Vagina (tissue), 2 donors: ENCODE measurements at places on chromosomes 1 and 21.

DNA sequence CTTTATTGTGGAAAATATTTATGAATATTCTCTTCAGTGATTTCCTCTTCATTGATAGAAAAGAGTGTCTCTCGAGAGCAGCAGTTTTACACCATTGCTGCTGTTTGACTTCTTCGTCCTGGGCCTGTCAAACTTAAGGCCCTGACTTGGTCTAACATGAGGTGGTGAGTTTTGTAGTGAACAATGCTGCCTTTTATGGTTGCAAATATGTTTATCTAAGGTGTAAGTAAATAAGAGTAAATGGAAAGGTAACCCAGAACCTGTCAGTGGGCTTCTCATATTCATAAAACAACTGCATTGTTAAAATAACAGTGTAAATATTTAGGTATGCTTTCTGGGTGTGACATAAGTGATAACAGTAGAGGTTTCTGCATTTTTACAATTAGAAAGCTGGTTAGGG is 62.8 kb upstream of the SCCPDH start:
- DNase-seq = no peak

DNA sequence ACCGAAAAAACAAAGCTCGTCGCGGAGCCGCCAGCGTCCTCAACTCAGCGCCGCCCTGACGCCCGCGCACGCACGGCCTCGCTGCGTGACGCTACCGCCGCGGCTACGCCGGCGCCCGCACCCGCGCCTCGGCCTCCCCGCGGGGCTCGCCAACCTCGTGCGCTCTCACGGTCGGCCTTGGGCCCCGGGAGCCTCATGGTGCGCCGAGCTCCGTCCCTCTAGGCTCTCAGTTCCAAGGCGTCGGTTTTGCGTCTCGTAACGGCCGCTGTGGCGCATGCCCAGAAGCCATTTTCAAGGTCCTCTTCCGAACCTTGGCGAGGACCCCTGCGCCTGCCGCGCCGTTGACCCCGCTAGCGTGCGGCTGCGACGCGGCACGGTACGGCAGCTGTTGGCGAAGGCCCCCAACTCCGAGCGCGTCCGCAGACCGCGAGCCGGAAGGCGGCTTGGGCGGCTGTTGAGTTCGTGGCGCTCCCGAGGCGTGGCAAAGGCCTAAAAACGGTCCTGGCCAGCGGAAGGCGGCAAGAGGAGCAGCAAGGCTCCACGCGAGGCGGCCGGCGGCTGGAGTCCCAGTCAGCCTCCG is at the start of gene HENMT1:
Gene HENMT1 (minus strand): TSS at position 64 of the 580 bp plus-strand sequence. CDS start 1,209 bp downstream, outside the sequence.
- no peak for DNase-seq

- no peak for DNase-seq
Measured at GRCh38 chr1:242629396-242629795, 104.9 kb upstream of the PLD5 start.

GRCh38 chr1:156281693-156282478 is 739 bp downstream of the SMG5 start:
- DNase-seq = no peak
